ENCODE measurements at places on chromosomes 4 and X. TPM values are rescaled to one million over a fixed set of nuclear protein-coding genes. Genes with fewer than 3 reads are reported as not detected.
A peak's percentile ranks its signal among the peaks of the same experiment; 100 is the strongest.

GRCh38 chrX:23694606-23695005 lies 27.3 kb downstream of the PRDX4 start:
- no peak overlapping the region for H3K27ac ChIP-seq
- no peak overlapping the region for H3K4me3 ChIP-seq
- peak; percentile 72 for DNase-seq
- H3K4me1 ChIP-seq = no peaks in the 10 kb centered on the region

- peaks cover 11% of the 10 kb centered on the region for H3K36me3 ChIP-seq
- H3K4me1 ChIP-seq = no peaks in the 10 kb centered on the region
- H3K27me3 ChIP-seq = no peaks in the 10 kb centered on the region
- H3K4me3 ChIP-seq = no peak overlapping the region
- no peak overlapping the region for H3K27ac ChIP-seq
- no peak for DNase-seq
Observed at GRCh38 chr4:5809216-5809776, 83.6 kb downstream of the CRMP1 start.

GRCh38 chr4:119932277-119932676 lies 134.4 kb downstream of the MAD2L1 start:
- no peak for DNase-seq
- H3K4me1 ChIP-seq = no peaks in the 10 kb centered on the region
- H3K36me3 ChIP-seq = no peaks in the 10 kb centered on the region
- no peak overlapping the region for H3K27ac ChIP-seq

DNA sequence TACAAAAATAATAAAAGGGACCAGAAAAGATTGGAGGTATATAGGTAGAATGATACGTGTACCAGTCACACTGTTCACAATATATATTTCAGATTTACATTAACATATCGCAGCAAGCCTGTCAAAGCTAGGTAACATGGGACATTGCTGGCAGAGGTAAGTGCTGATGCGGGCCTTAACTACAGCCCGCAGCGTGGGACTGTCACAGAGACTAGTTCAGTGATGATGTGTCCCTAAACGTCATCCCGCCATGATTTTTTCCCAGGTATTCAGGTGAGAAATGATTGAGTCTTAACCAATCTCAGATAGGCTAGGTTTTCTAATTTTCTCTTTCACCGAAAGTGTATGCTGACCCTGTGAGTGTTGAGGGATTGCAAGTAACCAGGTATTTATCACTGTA lies 7.8 kb upstream of the ATXN3L start:
- no peaks in the 10 kb centered on the region for H3K27me3 ChIP-seq
- no peaks in the 10 kb centered on the region for H3K4me1 ChIP-seq
- DNase-seq = no peak
- no peak overlapping the region for H3K27ac ChIP-seq
- no peaks in the 10 kb centered on the region for H3K36me3 ChIP-seq

- no peaks in the 10 kb centered on the region for H3K27me3 ChIP-seq
- no peak for DNase-seq
- no peak overlapping the region for H3K27ac ChIP-seq
- no peaks in the 10 kb centered on the region for H3K4me1 ChIP-seq
- no peaks in the 10 kb centered on the region for H3K36me3 ChIP-seq
Observed at GRCh38 chr4:138891631-138892031, 124.0 kb upstream of the NOCT start.

DNA sequence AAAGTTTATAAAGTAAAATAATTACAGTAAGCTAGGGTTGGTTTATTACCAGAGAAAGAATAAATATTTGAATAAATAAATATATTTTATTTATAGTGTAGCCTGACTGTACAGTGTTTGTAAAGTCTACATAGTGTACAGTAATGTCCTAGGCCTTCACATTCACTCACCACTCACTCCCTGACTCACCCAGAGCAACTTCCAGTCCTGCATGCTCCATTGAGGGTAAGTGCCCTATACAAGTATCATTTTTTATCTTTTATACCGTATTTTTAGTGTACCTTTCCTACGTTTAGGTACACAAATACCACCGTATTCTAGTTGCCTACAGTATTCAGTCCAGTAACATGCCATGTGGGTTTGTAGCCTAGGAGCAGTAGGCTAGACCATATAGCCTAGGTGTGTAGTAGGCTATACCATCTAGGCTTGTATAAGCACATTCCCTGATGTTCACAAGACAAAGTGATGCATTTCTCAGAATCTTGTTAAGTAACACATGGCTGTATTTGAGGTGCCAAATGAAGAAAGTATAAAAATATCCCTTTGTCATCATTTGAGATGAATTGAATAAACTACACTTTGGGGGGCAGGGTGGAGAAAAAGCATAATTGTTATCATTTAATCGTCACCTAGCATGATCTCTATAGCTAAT lies 14.7 kb upstream of the KLHL8 start:
- DNase-seq = peak; percentile 41
- no peaks in the 10 kb centered on the region for H3K36me3 ChIP-seq
- peaks cover 27% of the 10 kb centered on the region for H3K4me1 ChIP-seq
- no peaks in the 10 kb centered on the region for H3K27me3 ChIP-seq
- peak overlapping the region; percentile 73 for H3K4me3 ChIP-seq

GRCh38 chrX:40307871-40308270 lies 210.1 kb upstream of the BCOR start:
- DNase-seq = no peak
- peaks cover 15% of the 10 kb centered on the region for H3K27me3 ChIP-seq
- no peak overlapping the region for H3K4me3 ChIP-seq
- H3K36me3 ChIP-seq = no peaks in the 10 kb centered on the region
- no peak overlapping the region for H3K27ac ChIP-seq

MTTP gene
- 0.33 TPM for total RNA-seq

PAGE5 gene
- total RNA-seq = not detected

BMPR1B gene
- total RNA-seq = 7.1 TPM

BMX gene
- not detected for total RNA-seq

KCNIP4 gene
- total RNA-seq = not detected

WNK3 gene
- 0.06 TPM for total RNA-seq

Measured in PC-3 (cell line).